Cardiac septum (tissue), 1 donor: ENCODE measurements at places on chromosomes 12 and 14. TPM values are rescaled to one million over a fixed set of nuclear protein-coding genes. Genes with fewer than 3 reads are reported as not detected.

The ZDHHC22 gene
- total RNA-seq, result not detected

The TRPV4 gene
- 0.46 TPM for total RNA-seq

The FOXG1 gene
- total RNA-seq, result not detected

The EPYC gene
- total RNA-seq, result not detected

The TSPAN11 gene
- 1.9 TPM for total RNA-seq

The KCNA1 gene
- total RNA-seq, result 0.13 TPM

The APOF gene
- not detected for total RNA-seq

The ART4 gene
- total RNA-seq, result 1.9 TPM

The C14orf132 gene
- 18.9 TPM for total RNA-seq

The MYF5 gene
- not detected for total RNA-seq

The FKBP3 gene
- 81.4 TPM for total RNA-seq

The IAPP gene
- total RNA-seq, result not detected

The CCDC38 gene
- total RNA-seq, result not detected
